ENCODE measurements at places on chromosomes 7 and 10.
A peak's percentile ranks its signal among the peaks of the same experiment; 100 is the strongest.

GRCh38 chr7:108413782-108414492 is 42.3 kb downstream of the NRCAM start:
- DNase-seq: no peak

DNA sequence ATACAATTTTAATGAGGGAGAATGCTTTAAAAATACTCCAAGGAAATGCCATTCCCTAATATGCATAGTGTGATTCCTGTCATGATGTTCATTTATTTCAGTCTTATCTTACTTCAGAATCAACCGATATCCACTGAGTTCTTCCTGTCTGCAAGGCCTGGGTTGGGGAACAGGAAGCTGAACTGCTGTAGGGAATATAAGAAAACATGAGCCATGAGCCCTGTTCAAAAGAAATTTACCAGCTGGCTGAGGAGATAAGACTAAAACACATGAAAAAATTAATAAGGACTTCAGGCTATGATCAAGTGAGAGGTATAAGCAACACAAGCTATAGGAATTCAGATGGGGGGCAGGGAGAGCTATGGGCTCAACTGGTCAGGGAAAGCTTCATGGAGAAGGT is 184.7 kb downstream of the PLPP4 start:
- no peak for DNase-seq

GRCh38 chr10:96612055-96612830 is 25.4 kb upstream of the TM9SF3 start:
- no peak for DNase-seq

- no peak for DNase-seq
These were observed 377.9 kb downstream of the DNAJB9 start for GRCh38 chr7:108947526-108947925.

GRCh38 chr7:127233630-127234029 is 19.1 kb downstream of the GRM8 start:
- no peak for DNase-seq

GRCh38 chr7:23372611-23373010 is 73.5 kb downstream of the MALSU1 start:
- DNase-seq: no peak

GRCh38 chr7:44348300-44348699 is 22.9 kb upstream of the CAMK2B start:
- DNase-seq: peak; percentile 49

- no peak for DNase-seq
These were observed 152.0 kb downstream of the HDAC9 start for GRCh38 chr7:18647582-18647981.

- no peak for DNase-seq
These were observed 158.0 kb upstream of the KLF6 start for GRCh38 chr10:3942937-3943489.

- no peak for DNase-seq
These were observed 36.6 kb downstream of the CACNA2D1 start for GRCh38 chr7:82406937-82407336.

DNA sequence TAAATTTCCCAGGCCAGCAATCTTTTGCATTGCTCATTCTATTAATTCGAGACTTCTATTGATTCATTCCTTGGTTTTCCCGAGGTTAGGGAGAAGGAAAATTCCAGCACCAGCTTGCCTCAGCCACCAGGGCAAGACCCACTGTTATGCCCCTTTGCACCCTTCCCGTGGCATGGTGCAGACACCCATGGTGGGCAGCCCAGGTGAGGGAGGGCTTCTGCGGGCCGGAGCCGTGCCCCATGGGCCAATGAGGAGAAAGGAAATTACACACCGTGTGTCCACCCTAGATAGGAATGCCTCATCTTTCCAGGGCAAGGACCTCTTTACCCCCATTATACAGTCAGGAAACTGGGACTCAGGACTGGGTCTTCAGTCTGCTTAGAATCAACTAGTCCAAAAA is 4.5 kb upstream of the GRID1 start:
- no peak for DNase-seq

DNA sequence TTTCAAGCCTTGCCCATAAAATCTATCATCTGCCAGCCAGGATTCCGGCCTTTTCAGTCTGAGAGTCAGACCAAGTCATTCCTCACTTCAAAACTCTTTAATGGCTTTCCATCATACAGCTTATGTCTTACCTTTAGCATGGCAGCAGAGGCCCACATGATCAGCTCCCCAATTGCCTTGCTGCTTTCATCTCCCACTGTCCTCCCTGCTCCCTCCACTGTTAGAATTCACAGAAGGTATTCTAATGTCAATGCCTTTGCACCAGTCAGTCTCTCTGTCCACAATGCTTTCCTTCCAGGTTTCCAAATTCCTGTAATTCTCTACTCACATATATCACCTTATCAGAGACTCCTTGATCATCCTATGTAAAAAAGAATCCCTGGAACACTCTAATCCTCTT is 37.2 kb downstream of the SEMA3E start:
- DNase-seq: no peak

GRCh38 chr7:27179503-27180430 is 5.3 kb downstream of the HOXA11 start:
- DNase-seq: peak; percentile 84

DNA sequence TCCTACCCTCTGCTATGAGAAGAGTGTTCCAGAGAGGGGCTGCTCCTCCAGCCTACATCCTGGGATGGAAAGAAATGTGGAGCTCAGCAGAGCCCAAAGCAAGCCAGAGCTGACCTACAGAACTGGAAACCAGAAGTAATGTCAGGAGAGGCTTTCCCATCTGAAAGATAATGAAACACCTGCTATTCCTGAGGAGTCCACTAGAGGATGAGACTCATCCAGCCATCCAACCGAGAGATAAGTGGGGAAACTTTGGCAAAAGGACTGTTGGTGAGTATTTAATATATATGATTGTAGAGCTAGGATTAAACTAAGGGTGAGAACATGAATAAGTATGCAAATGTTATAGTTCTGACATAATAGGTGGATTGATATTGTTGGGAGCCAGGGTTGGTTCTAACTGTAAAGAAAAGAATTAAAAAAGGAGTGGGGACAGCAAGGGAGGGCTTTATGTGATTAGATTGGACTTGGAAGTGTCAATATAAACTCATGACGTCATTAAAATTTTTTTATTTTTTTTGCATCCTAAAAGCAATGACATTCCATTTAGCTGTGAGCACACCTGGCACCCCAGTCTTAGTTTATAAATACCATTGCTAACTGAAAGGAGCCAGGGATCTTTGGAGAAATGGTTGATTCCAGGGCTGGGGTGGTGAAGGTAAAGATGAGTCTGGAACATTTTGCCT is 312.8 kb upstream of the NFE2L3 start:
- no peak for DNase-seq

- peak; percentile 37 for DNase-seq
These were observed 18.5 kb upstream of the C10orf67 start for GRCh38 chr10:23362879-23363792.

Measured in GM13976 (cell line).